Kidney (tissue), 22 donors: ENCODE measurements at places on chromosomes 2 and 18.

GRCh38 chr2:240329778-240330177 is 105.7 kb upstream of the GPC1 start:
- H3K27ac ChIP-seq: no peak overlapping the region
- no peaks in the 10 kb centered on the region for H3K27me3 ChIP-seq
- H3K4me3 ChIP-seq: no peak overlapping the region
- no peak for DNase-seq
- no peaks in the 10 kb centered on the region for H3K36me3 ChIP-seq

DNA sequence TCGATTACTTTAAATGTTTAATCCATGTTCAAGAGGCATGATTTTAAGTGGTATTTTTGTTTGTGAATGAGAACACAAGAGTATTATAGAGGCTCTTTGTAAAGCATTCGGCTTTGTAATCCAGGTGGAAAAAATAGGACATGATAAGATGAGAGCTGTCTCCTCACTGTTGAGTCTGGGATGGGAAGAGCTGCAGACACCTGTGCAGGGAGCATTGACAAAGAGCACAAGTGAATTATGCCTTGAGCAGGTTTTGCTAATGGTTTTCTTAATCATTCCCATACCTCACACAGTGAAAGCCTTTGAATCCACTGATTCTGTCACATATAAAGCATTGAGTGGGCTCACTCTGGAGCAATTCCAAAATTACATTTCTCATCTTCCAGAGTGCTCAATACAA is 9.6 kb downstream of the COL6A3 start:
- H3K27ac ChIP-seq: no peak overlapping the region
- H3K4me3 ChIP-seq: no peak overlapping the region
- no peaks in the 10 kb centered on the region for H3K4me1 ChIP-seq

- no peaks in the 10 kb centered on the region for H3K36me3 ChIP-seq
- no peak within 1 kb of the TSS for H3K27ac ChIP-seq
- H3K4me1 ChIP-seq: no peaks in the 10 kb centered on the region
- DNase-seq: peak; percentile 81
Observed at GRCh38 chr2:101387151-101387834, at the start of gene CREG2. Gene CREG2 (minus strand): TSS chr2:101387503. CDS start chr2:101387457, 46 bp downstream.

DNA sequence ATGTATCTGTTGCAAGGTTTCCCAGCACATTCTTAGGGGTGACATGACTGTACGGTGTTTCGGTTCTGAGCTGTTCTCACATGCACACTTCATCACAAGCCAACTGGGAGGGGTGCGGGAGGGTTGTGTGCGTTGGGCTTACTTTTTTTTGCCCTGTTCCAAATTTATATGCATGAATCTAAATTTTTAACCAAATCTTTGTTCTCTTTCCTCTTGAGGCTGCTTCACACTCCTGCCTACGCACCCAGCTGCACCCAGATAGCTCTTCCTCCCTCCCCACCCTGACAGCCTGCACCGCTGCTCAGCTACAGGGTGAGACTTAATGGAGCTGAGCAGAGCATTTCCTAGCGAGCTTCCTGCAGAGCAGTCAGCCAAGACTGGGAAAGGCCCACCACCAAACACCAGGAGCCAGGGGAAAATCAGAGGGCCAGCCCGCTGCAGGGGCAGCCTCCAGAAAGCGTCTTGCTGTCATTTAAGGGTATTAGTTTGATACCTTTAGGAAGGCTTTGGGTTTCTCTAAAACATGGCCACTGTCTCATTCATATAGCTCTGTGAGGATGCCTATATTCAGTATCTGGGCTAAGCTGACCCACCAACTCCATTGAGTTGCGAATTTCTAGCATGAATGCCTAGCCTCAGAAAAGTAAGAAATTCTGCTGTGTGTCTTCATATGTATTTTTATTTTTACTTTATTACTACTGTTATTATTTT is 84.5 kb downstream of the POU3F3 start:
- no peaks in the 10 kb centered on the region for H3K27me3 ChIP-seq
- H3K27ac ChIP-seq: peak overlapping the region; percentile 14
- no peaks in the 10 kb centered on the region for H3K36me3 ChIP-seq
- H3K4me3 ChIP-seq: no peak overlapping the region

- H3K4me3 ChIP-seq: no peak overlapping the region
- no peaks in the 10 kb centered on the region for H3K4me1 ChIP-seq
- no peak for DNase-seq
- no peak overlapping the region for H3K27ac ChIP-seq
- H3K27me3 ChIP-seq: no peaks in the 10 kb centered on the region
Observed at GRCh38 chr2:139162456-139162855, 382.3 kb upstream of the NXPH2 start.
